ENCODE measurements at places on chromosomes 5 and 9.

DNA sequence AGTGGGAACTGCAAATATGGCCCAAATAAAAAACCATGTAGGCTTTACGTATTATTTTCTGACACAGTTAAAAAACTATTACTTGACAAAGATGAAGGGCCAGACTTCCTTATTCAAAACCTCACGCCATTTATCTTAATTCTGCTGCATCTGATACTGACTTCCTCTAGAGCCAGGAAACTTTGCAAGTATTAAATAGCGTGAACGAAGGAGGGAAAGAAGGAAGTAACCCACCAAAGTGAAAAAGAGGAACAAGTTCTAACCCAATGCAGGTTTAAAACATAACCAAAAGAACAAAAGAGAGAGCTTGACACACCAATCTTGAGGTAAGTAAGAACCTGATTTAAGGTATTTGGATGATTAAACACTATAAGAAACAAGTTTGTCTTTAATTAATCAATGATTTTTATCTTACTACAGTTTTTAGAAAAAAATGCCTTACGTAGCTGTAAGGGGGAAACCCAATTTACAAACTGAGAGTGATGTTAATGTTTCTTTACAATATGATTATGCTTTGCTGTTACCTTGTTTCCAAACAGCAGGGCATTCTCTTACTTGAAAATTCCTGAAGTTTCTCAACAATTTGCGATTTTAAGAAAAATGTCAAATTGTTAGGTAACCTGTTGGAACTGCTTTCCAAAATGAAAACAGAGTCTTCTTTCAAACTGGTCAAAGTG is at the start of gene GAPT:
TSS of gene GAPT (plus strand) at position 220 of the 677 bp plus-strand sequence. CDS start 3,102 bp downstream, outside the sequence.
- DNase-seq, result no peak

DNA sequence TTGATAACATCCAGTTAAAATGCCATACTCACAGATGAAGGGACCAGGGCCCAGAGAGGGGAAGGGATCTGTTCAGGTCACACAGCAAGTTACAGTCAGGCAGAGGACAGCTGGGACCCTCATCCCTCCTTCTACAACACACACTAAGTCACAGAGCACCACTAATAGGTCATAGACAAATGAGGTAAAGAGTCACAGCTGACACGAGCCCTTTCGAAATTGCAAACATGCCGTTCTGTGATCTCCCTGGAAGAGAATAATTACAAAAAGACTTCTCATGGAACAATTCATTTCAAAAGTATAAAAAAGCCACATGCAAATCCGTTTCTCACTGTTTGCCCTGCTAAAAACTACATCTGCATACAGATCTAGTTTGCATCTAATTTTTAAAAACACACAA is 15.5 kb downstream of the IGFBPL1 start:
- DNase-seq, result no peak

- DNase-seq, result no peak
Measured at GRCh38 chr5:522116-522515, 2.1 kb downstream of the SLC9A3 start.

DNA sequence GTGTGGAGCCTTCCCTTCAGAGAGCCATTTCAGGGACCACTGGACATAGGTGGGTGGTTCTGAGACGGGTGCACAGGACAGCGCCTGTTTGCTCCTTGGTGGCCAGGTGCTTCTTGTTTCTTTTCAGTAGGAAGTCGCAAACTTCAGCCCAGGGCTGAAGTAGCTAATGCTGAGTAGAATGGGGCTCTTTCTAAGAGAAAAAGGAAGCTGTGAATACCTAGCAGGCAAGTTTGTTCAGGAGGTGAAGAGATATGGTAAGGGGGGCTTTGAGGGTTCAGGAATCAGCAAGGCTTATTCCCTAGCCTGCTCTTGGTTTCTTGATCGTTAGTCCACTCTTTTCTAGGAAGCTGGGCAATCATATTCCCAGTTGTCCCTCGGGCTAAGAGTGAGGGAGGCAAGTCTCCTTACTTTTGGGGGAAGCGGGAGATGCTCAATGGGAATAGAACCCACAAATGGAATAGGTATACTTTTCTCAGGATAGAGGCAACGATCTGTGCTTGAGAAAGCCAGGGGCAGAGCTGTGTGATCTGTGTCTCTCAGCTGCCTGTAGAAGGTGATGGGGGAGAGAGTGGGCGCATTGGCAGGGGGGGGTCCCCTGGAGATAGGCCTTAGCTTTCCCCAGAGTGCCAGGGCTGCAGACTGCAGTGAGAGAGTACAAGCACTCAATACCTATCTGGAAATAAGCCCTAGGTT is 1.9 kb upstream of the PURA start:
- DNase-seq, result no peak

GRCh38 chr5:177476531-177477233 is 3.2 kb upstream of the DBN1 start:
- DNase-seq, result no peak

- no peak for DNase-seq
Measured at GRCh38 chr5:99694884-99695283, 766.1 kb upstream of the CHD1 start.

GRCh38 chr9:134502809-134503211 is 138.8 kb upstream of the COL5A1 start:
- peak; percentile 98 for DNase-seq

GRCh38 chr9:133090752-133091385 is 29.1 kb downstream of the CEL start:
- no peak for DNase-seq

DNA sequence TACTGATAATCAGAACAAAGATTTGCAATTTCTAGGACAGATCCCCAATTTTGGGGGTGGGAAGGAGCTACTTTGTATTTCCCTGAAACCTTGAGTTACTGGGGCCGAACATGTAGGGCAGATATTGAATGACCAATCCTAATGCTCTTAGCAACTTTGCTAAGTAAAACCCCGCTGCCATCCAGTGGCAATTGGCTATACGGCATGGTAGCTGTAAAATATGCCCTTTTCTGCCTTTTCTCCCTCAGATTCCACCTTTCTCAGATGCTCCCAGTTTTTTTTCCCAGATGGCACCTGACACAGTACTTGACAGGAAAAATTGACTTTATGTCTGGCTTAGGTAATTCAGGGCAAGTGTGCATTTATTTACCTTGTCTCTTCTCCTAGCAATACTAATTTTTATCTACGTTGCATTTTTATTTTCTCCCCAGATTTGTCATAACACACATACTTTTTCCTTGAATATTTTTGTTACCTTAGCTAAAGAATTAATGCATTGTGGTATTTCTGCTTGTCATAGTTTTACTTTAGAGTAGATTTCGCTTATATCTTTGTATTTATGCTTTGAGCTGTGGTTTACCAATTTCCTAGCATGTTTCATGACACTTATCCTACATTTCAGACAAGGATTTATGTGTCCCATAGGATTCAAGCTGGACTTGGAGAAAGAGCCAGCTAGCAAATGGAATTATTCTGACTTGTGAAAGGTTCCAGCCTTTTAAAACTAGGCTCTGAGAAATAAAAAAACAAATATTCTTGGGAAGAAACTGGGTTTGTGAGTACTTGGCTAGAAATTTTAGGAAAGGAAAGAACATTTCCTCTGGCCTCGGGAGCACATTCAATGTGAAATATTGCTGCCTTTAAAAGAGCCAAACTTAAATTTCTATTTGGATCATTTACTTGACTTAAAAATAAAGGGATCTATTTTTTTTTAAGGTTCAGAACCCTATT is 37.4 kb downstream of the PIK3R1 start:
- peak; percentile 67 for DNase-seq

DNA sequence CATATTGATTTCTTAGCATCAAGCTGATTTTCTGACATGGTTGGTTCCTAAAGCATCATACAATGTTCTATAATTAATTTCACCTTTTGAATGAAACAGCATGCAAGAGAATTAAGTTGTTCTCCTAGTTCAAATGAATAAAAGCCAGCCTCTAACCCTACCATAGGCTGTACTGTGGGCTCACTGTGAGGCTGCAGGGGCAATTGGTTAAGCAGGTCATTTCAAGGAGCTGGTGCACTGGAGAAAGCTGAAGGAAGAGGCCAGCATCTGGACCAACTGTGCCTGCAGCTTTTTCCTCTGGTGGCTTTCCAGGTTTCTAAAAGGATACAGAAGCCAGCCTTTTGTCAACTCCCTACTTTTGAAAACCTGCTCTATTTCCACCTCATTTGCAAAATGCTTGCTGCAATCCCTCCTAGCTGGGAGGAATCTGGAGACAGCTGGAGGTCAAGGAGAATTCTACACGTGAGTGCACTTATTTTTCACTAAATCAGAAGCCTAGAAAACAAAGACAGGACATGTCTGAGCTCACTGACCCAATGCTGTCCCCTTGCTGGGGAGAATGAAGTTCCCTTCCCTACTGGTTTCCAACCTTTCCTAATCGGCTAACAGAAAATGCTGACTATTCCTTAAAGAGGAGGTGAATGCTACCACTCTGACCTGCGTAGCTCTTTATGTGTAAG is 158.9 kb downstream of the APBA1 start:
- DNase-seq, result no peak

DNA sequence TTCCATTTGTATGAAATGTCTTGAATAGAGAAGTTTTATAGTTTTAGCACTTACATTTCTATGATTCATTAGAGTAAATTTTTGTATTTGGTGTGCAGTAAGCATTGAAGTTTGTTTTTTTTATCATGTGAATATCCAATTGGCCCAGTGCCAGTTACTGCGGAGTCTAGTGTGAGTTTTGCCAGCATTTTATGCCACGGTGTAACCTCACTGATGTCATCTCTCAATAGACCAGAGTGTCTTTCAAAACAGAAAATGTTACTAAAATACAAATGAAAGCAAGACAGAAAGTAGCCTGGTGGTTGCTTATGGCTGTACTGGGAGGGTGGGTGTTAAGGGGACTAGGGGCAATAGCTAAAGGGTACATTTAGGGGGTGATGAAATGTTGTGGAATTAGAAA is 62.8 kb downstream of the IPPK start:
- peak; percentile 70 for DNase-seq

- DNase-seq, result peak; percentile 71
Measured at GRCh38 chr5:126354858-126355731, 68.1 kb upstream of the GRAMD2B start.

- DNase-seq, result peak; percentile 10
Measured at GRCh38 chr9:89000371-89000781, 9.1 kb downstream of the S1PR3 start.

GRCh38 chr5:154544646-154545045 is 66.6 kb upstream of the HAND1 start:
- no peak for DNase-seq

GRCh38 chr5:88290801-88291200 is 22.2 kb upstream of the TMEM161B start:
- no peak for DNase-seq

DNA sequence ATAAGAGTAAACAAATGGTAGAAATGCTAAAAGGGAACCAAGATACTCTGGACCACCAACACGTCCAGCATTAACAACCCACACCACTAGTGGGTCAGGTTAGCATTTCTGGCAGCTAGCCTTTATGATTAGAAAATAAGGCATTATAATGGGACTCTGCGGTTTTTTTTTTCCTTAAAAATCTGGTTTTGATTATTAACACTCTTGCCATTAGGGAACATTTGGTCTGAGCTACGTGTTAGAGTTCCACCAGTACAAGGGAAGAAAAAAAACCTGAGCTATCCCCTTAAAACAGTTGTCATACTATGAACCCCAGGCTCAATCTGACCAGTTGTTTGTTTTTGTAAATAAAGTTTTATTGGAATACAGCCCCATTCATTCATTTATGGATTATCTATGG is 110.4 kb downstream of the NTRK2 start:
- no peak for DNase-seq
